ENCODE measurements at places on chromosomes 13 and 19. TPM values are rescaled to one million over a fixed set of nuclear protein-coding genes. Genes with fewer than 3 reads are reported as not detected.

DNA sequence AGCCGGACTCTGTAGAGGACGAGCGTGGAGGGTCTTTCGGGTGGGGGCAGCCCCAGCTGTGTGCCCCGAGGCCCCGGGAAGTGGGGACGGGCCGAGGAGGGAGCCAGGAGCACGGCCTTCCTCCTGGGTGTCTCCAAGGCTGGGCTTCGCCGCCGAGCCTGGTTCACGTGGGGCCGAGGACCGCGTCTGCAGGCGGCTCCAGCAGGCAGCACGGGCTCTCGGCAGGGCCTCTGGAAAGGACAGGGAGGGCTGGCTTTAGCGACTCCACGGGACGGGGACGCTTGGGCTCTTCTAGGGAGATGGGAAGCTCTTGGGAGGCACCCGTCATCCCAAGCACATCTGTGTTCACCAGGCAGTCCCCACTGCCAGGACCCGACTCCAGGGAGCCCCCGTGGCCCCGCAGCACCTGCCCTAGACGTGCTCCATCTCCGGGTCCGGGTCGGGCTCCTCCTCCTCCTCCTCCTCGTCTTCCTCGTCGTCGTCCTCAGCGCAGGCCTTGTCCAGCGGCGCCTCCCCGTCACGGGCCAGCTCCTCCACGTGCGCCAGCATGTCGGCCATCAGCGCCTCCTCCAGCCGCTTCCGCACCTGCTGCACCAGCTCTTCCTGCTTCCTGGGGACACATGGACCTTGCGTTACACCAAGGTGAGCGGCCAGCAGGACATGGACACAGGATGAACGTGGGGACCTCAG lies 9.9 kb upstream of the MEX3D start:
- no peak overlapping the region for H3K27ac ChIP-seq
- H3K4me3 ChIP-seq = no peak overlapping the region
- DNase-seq = no peak
- no peaks in the 10 kb centered on the region for H3K4me1 ChIP-seq
- H3K36me3 ChIP-seq = peaks cover 40% of the 10 kb centered on the region
- H3K27me3 ChIP-seq = no peaks in the 10 kb centered on the region

DNA sequence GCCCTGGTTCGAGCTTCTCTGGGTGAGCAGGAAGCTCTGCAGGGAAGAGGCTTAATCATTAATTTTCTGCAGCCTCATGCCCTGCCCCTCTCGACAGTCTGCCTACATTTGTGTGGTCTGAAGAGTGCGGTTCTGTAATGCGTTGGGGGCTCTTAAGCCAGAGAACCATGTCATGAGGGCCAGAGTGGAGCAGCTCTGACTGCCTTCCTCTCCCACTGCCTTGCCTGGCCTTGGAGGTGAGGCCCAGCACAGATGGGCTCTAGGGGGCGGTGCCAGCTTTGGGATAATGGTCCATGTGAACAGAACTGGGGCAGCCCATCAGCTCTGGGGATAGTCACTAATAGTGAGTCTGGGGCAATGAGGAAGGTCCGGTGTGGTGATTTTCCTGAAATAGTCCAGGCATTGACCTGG lies 5.7 kb downstream of the FGF9 start:
- H3K27ac ChIP-seq = no peak overlapping the region
- H3K36me3 ChIP-seq = no peaks in the 10 kb centered on the region
- H3K27me3 ChIP-seq = peaks cover 40% of the 10 kb centered on the region
- H3K4me1 ChIP-seq = no peaks in the 10 kb centered on the region
- no peak overlapping the region for H3K4me3 ChIP-seq

C19orf85 gene
- total RNA-seq = not detected

DNA sequence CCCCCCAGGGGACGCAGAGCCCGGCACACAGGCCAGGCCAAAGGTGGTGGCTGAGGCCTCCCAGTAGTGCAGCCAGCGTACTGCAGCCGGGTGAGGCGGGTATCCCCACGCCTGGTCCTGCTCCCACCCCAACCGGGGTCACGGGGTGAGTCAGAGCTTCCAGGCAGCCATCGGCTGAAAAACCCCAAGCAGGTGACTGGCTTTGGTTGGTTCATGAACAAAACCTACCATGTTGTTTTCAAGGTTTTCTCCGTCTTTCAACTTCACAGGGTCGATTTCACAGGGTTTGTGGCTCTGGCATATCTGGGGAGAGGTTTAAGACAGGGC lies 42.1 kb upstream of the C13orf46 start:
- no peak overlapping the region for H3K27ac ChIP-seq
- no peaks in the 10 kb centered on the region for H3K4me1 ChIP-seq
- H3K36me3 ChIP-seq = peaks cover 5% of the 10 kb centered on the region
- no peaks in the 10 kb centered on the region for H3K27me3 ChIP-seq

ZNF792 gene
- 1.6 TPM for total RNA-seq

GRCh38 chr13:98529171-98529570 lies 47.7 kb downstream of the STK24 start:
- DNase-seq = no peak
- no peaks in the 10 kb centered on the region for H3K27me3 ChIP-seq
- no peak overlapping the region for H3K4me3 ChIP-seq
- no peaks in the 10 kb centered on the region for H3K4me1 ChIP-seq
- H3K27ac ChIP-seq = no peak overlapping the region

All from SJCRH30 (cell line).